ENCODE measurements at places on chromosomes 6 and 20.

- no peak for DNase-seq
Measured at GRCh38 chr20:57245997-57246396, 20.4 kb downstream of the BMP7 start.

DNA sequence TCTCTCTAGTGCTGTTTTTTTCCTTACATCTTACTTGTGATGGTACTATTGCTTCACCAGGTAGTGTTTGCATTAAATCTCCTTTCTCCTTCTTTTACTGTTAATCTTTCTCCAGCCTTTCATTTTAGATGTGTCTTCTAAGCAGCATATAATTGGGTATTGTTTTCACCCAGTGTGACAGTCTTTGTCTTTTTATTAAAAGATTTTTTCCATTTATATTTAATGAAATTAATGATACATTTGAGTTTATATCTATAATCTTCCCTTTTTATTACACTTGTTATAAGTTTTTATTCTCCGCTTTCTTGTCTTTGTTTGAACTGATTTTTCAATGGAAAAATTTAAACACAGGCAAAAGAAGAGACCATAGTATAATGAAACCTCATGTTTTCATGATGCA lies 8.7 kb downstream of the COL20A1 start:
- DNase-seq = no peak

- no peak for DNase-seq
Measured at GRCh38 chr6:26215585-26216358, 128.5 kb downstream of the HFE start.

GRCh38 chr6:163417595-163417994 lies 3.1 kb downstream of the QKI start:
- no peak for DNase-seq

- DNase-seq = no peak
Measured at GRCh38 chr6:153117986-153118879, 12.8 kb downstream of the RGS17 start.

- no peak for DNase-seq
Measured at GRCh38 chr20:47113362-47114109, 218.9 kb downstream of the EYA2 start.

GRCh38 chr20:57728762-57729161 lies 18.9 kb upstream of the PMEPA1 start:
- no peak for DNase-seq

DNA sequence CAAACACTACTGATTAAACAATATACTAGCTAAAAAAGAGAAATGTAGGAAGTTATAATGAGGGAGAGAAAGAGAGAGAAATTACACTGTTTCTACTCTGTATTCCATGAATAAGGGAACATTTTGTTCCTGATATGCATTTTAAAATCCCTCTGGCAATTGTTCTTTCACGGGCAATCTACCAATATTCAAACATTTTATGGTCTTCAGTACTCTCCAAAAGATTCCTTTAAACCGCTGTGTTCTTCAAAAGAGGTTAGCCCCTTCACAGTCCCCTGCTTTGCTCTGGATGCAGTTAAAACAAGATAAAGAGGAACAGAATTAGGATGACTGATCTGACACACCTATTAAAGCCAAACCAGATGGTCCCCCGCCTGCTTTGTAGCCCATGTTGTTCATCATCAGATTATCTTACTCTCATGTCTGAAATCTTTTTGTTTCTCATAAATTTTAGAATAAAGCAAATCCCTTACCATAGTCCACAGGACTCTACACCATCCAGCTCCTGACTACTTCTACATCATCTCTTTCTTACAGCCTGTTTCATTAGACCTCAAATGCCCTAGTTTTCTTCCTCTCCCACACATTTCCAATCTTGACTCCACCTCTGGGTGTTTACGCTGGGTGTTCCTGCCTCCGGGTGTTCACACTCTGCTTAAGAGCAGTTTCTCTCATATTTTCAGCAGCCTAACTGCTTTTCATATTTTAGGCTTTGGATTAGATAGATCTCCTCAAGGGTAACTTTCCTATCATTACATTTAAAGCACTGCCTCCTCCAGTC lies 399.7 kb downstream of the COL12A1 start:
- peak; percentile 29 for DNase-seq

GRCh38 chr20:61772828-61773631 lies 292.7 kb downstream of the TAF4 start:
- DNase-seq = no peak

GRCh38 chr6:79313254-79313653 lies 78.8 kb upstream of the HMGN3 start:
- no peak for DNase-seq

- DNase-seq = no peak
Measured at GRCh38 chr20:50582591-50583234, 72.5 kb downstream of the PTPN1 start.

DNA sequence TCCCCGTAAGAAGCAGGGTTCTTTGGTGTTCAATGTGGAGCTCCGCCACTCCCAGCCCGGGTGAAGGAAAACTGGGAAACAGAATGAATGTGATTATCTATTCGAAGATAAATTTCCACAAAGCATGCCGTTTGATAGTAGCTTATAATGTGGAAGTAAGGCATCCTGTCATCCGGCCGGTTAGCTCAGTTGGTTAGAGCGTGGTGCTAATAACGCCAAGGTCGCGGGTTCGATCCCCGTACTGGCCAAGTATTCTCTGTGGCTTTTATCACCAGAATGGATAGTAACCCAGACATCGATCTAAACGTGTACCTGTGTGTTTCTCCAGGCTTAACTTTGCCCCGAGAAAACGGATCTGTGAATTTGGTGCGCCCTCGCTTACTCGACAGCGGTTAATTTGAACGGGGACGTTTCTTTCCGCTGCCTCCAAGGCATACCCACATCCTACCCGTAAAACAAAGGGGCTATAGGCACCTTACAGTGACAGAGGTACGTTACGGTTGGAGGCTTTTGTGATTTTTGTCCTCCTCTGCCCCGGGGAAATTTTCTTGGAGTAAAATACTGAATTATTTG lies 215.2 kb upstream of the ZNF184 start:
- DNase-seq = peak; percentile 69

GRCh38 chr6:116596815-116597214 lies 19.5 kb upstream of the RSPH4A start:
- DNase-seq = no peak

DNA sequence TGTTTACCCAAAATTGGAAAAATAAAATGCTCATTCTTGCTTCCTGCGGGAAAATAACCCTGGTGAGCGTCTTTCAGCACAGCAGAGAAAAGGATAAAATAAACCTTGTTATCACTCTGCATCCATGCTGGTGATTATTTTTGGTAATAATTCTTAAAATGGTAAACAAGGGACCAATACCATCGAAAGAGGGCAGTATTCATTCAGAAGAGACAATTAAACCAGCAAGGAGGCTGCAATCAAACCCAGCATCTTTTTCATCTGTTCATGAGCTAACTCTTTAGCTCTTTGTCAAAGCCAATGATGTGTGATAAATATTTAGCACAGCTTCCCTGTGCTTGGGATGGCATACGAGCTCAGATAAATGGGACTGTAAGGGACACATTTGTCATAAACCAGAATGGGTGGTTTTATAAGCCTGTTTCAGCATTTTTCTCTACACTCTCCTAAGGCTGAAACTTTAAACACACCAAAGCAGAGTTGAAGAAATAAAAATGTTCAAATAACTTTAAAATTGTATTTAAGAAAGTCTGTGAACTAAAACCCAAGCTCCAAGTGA lies 34.4 kb downstream of the CDH26 start:
- DNase-seq = no peak

DNA sequence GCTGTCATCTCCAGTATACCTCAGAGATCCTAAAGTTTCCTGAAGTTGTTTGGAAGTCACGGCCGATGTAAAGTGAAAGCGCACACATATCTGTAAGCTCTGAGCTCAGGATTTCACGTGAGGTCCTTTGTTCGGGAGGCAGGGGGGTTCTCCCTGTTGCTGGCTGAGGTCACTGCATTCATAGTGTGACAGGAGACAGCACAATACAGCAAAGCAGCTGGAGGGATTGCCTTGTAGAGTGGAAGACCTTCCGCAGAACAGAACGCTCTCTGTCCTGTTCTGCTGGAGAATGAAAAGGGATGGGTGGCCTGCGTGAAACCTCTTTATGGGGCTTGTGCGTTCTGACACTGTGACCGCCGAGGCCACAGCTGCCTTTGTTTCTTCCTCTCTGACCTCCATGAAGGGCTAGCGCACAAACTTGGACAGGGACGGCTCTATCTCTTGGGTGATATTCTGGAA lies 13.4 kb upstream of the SERPINB1 start:
- DNase-seq = no peak

DNA sequence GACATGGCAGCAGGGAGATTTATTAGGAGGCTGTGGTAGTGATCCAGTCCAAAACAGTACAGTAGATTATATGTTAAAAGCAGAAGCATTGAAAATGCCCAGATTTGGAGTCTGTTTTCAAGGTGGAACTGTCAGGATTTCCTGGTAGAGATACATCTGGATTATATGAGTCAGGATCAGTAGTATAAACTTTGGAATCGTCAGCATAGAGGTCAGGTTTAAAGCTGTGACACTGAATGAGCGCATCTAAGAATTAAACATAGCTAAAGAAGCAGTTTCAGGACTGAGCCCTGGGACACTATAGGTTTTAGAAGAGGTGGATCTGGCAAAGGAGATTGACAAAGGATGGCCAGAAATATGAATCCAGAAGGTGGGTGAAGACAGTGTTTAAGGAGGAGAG lies 60.4 kb downstream of the RNF144B start:
- no peak for DNase-seq

Measured in forelimb muscle (tissue), 1 donor.